Activated naive CD4-positive, alpha-beta T cell treated with anti-CD3 and anti-CD28 coated beads, Interleukin-2, amount 50 U/mL, for 16 hours (primary cell): ENCODE measurements at places on chromosomes 2 and 18.

DNA sequence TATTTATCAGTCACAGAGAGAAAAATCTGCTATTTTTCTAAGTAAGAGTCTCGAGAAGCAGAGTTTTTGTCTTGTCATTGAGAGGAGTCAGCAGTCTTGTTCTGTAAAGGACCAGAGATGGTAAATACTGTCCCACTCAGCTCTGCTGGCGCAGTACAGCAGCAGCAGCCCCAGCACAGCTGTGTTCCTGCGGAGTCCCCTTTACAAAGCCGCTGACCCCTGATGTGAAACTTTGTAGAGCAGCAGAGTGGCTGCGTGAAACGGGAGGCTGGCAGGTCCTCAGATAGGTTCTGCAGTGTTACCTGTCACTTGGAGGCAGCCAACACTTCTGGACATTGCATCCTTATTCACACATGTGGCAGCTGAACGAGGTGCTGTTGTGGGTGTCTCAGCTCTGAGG is 45.2 kb downstream of the TMEM185B start:
- no peak for DNase-seq

- DNase-seq = no peak
Measured at GRCh38 chr2:19857100-19857499, 44.7 kb downstream of the TTC32 start.

DNA sequence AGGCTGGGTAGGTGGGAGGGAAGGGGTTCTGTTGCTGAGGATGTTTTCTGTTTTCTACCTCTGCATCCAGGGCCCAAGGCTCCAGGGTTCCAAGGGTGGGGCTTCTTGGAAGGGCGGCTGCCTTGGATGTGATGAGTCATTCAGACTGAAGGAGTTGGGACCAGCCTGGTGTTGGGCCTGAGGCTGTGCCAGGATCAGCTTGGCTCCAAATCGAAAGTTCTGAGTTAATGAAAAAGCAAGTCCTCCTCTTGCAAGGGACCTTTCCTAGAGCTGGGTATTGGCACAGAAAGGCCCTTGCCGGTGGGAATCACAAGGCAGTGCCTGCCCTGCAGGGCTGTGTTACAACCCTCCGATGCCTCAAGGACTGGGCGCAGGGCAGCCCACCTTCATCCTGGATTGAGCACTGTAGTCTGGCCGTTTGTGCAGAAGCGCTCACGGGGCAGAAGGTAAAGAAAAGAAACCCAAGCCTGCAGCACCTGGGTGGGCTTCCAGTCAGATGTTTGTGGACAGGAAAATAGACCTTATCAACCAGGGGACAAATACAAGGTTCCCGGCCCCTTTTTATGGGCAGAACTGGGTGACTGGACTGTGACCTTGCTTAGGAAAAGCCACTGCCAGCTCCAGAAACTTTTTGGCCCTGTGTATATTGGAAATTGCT is 52.5 kb upstream of the MCFD2 start:
- DNase-seq = no peak

DNA sequence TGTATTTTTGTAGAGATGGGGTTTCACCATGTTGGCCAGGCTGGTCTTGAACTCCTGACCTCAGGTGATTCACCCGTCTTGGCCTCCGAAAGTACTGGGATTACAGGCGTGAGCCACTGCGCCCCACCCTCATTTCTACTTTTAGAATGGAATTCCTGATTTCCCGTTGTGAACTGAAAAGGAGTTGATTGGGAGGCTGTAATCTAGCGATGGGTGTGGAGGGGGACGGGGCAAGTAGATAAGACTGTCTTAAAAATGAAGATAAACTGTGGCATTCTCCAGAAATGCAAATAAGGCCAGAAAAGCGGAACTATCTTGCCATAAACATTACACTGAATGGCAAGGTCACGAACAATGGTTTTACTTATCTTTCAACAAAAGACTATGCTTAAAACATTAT is 135.4 kb downstream of the TRIB2 start:
- no peak for DNase-seq

DNA sequence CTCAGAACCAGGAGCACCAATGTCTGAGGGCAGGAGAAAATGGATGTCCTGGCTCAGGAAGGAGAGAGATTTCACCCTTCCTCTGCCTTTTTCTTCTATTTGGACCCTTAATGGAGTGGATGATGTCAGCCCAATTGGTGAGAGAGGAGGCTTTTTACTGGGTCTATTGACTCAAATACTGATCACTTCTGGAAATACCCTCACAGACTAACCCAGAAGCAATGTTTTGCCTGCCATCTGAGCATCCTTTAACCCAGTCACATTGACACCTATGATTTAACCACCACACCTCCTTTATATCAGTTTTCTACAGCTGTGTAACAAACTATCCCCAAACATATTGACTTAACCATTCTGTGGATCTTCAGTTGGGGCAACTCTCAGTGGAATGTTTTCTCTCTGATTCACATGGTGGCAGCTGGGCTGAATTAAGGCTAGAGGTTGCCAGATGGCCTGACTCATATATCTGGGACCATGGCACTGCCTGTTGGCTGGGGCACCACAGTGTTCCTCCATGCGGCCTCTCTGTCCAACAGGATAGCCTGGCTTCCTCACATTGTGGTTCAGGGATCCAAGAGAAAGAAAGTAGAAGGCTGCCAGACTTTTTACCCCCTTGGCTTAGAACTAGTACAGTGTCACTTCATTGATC is 18.2 kb upstream of the MBOAT2 start:
- no peak for DNase-seq

- no peak for DNase-seq
Measured at GRCh38 chr2:60459851-60460250, 93.6 kb downstream of the BCL11A start.

GRCh38 chr2:7210712-7211111 is 293.5 kb downstream of the RNF144A start:
- no peak for DNase-seq

DNA sequence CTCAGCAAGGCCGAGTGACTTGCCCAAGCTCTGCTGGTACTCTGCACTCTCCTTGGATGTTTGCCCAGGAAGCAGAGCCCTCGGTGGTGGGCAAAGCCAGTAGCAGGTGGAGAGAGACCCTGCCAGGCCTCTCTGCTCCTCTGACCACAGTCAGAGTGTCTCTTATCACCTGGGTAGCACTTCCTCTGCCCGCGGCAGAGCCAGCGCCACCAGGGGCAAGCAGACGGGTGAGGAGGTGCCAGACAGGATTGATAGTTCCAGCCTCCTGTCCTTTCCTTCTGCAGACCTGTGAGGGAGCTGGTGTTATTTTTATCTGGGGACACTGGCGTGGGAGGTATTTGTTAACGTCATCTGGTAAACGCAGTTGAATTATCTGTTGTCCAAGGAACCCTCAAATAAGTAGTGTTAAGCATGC is 152.9 kb downstream of the SMAD7 start:
- no peak for DNase-seq

DNA sequence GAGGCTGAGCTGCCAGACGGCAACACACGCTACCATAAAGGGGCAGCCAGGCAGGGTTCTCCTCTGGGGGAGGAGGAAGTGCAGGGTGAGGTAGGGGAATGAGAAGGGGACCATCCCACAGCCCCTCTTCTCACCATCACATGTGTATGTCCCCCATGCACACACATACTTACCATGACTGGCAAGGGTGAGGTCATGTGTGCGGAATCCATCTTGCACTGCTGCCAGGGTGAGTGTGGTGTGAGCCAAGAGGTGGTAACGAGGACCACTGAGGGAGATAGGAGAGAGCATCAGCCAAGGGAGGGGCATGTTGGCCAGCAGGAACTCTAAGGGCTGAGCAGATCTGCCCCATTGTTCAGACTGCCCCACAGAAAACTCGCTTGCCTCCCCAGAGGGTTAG is 7.1 kb downstream of the WDR54 start:
- no peak for DNase-seq

- DNase-seq = no peak
Measured at GRCh38 chr2:167212014-167212648, 323.9 kb downstream of the XIRP2 start.

GRCh38 chr2:233761040-233761769 is 1.1 kb downstream of the UGT1A1 start:
- DNase-seq = no peak

DNA sequence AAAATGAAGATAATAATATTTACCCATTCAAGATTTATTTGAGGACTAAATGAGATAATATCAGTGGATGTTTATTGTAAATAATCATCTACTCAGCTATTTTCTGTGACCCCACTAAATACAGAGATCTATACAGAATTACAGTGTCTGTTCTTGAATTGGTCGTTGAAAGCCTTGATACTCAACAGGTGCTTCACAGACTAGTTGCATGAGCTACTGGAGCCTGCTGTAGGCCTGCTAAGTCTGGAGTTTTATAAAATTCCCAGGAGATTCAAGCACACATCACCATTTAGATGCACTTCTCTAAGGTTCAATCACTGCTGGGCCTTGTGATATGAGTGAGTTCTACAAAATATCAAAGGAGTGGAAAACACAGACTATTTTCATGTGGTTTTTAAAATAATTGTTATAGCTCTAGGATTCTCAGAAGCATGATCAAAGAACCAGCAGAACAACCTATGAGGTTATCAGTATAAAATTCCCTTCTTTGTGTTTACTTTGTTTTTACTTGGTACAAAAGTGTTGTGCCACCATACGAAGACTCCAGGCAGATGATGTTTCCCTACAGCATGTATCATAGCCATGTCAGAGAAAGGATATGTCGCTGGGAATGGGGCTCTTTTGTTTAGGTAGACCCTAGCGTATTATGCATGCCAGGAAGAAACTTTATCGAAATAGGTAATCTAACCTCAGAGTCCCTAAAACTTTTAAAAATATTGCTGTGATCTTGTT is 7.1 kb downstream of the SULT1C4 start:
- DNase-seq = no peak

DNA sequence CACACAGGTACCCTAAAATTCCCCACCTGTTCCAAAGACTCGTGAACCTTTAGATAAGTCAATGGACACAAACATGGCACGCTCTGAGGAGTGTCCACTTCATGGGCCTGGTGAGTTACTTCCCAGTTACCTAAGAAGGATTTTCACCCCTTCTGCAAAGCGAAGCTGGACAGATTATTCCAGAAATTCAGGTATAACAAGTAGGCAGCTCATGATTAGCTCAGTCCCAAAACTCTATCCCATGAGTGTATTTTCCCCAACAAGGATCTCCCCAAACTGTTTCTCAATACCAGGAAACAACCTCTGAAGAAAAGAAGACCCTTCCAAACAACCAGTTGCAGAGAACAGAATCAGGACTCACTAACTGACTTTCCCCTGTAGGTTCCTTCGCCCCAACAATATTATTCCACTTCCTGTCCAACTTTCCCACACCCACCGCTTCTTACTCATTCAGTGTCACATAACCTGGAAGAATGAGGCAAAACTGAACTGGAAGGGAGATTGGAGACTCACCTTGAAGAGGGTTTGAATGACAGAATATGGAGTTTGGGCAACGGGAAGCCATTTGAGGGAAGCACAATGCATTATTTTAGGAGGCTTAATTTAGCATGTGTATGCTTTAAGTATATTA is 120.1 kb downstream of the ANTXR1 start:
- no peak for DNase-seq

DNA sequence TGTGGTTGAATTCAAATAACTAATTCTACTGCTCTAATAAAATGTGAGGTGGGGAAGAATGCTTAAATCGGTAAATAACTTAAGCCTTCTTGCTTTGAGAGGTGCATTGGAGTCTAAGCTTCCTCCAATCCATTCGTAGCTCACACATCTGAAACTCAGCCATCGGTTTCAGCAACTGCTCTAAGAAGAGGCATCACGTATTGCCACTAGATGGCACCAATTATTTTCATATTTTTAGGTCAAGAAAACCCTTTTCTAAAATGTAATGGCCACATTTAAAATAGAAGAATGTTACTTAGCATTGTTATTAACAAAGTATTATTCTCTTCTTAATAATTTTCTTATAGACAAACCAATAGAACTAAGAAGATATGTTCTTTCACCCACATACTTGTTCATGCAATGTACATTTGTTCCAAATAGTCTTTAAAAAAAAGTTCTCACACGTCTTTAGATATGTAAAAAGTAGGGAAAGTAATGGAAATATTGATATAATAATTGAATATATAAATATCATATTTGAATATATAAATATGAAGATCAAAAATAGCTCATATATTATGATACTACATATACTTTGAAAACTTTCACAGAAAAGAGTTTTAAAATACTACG is 229.8 kb downstream of the CCDC178 start:
- no peak for DNase-seq

- no peak for DNase-seq
Measured at GRCh38 chr2:24825883-24826772, 32.9 kb downstream of the CENPO start.

DNA sequence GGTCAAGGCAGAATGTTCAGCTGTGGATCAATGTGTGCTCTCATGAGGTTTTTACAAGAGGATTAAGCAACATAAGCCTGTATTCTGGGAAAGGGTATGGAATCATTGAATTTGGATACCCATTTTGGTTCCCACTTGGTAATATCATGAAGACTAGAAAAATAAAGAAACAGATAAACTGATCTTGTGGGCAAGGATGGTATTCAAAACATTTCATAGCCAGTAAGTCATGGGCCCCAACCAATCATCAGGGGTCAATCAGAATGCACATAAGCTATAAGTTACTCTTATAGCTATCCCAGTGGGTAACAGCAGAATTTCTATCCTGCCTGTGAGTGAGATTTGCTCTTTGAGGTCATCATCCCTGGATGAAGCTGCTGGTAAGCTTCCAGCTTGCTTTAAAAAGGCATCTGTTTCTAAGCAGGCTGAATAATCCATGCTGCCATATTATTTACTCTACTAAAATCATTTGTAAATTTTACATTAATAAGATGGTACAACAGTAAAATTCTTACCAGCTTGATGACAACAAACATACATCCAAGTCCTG is 291.2 kb downstream of the RAD51AP2 start:
- no peak for DNase-seq

GRCh38 chr2:170177950-170178781 is at the start of gene MYO3B:
Gene MYO3B (plus strand): TSS chr2:170178147. CDS start chr2:170178288, 141 bp downstream.
- no peak for DNase-seq

DNA sequence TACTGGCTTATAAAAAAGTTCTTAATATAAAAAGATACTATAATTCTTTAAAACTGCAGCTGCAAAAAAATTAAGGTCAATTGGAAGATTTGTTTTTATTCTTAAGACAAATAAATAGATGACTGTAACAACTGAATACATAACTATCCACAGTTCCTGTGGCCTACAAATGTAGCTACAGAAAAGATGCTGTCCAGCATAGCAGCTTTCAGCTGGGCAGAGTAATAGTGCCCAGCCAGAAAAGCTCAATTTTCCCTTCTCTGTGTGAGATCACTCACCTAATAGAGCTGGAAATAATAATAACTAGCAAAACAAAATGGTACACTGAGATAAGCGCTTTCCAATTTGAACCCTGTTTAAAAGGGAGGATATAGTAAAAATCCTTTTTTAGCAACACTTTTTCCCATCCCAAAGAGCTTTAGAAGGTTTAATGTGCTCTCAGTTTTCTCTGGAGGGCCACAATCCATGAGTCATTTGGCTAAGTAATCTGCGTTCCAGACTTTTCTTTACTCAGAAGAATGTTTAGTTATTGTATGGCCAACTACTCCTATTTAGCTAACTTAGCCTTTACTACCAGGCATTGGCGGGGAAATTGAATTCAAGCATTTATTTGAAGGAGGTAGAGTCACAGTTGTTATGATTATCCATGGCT is 158.1 kb upstream of the SLC39A10 start:
- no peak for DNase-seq
